ENCODE measurements at places on chromosomes 2 and 18. TPM values are rescaled to one million over a fixed set of nuclear protein-coding genes. Genes with fewer than 3 reads are reported as not detected.
A peak's percentile ranks its signal among the peaks of the same experiment; 100 is the strongest.

DNA sequence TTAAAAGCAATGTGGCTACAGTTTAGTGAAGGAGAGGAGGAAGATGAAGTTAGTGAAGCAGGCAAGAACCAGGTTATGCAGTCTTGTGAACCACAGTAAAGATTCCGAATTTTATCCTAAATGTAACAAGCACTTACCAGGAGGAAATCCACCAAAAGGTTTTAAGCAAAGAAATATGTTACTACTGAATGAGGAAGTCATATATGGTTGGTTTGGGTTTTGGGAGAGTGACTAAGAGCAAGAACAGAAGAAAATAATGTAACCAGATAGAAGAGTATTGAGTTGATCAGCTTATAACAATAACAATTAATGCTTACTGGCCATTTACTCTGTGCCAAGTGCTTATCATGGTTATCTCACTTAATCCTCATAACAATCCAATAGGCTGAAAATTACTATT lies 1.9 kb downstream of the USP37 start:
- DNase-seq, result no peak

- no peak for DNase-seq
These were observed 81.3 kb downstream of the SCN3A start for GRCh38 chr2:165122521-165122920.

GRCh38 chr2:169108099-169108884 lies 38.9 kb downstream of the DHRS9 start:
- no peak for DNase-seq

- DNase-seq, result no peak
These were observed 70.8 kb upstream of the SLC39A10 start for GRCh38 chr2:195586062-195586714.

- no peak for DNase-seq
These were observed 1526.9 kb upstream of the ACVR2A start for GRCh38 chr2:146317959-146318358.

GRCh38 chr2:108833219-108833618 lies 46.6 kb downstream of the CCDC138 start:
- no peak for DNase-seq

DNA sequence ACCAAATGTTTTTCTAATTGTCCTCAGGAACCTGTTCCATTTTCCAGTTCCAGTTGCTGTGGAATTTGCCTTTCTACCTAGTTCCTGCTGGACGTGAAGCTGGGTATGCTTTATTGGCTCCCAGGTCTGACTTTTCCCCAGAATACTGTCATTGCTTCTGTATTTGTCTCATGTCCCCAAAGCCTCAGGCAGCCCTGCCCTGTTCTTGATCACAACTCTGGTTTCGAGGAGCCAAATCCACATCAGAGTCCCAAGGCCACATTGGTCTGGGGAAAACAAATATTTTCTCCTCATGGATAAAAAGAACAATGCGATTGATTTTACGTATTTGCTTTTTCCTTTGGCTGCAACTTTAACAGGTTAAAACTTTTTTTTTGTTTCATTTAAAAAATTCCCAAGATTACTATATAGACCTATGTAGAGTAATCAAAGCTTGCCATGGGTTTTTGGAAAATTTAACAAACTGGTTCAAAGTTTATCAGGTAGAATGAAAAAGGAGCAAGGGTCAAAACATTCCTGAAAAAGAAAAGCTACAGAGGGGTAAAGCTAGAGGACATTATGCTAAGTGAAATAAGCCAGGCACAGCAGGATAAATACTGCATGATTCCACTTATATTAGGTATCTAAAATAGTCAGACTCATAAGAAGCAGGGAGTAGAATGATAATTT lies 85.2 kb downstream of the MDH1 start:
- no peak for DNase-seq

DNA sequence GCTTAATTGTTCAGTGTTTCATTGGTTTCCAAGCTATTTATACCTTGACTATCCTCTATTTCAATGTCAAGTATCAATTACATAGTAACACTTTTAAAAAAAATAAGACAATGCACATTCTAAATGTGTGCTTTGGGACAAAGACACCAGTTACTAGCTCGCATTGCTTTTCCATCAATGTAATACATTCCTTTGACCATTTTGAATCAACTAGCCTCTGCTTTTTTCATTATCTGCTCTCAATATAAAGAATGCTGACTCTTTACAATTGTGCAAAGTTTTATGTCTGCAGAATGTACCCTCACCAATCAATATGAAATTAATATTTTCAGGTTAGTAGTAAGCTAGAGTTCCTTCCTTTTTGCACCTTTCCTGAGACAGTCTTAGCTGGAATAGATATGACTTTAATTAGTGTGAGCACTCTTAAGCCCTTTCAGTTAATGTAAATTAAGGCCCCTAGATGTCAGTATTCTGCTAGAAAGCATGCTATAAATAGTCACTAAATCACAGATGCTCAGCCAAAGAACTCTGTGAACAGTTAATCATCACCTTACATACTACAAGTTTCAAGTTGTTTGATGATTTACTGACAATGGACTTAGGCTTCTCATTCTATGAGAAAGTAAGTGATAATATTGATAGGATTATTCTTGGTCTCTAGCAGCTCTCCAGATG lies 413.6 kb downstream of the PTH2R start:
- no peak for DNase-seq

DNA sequence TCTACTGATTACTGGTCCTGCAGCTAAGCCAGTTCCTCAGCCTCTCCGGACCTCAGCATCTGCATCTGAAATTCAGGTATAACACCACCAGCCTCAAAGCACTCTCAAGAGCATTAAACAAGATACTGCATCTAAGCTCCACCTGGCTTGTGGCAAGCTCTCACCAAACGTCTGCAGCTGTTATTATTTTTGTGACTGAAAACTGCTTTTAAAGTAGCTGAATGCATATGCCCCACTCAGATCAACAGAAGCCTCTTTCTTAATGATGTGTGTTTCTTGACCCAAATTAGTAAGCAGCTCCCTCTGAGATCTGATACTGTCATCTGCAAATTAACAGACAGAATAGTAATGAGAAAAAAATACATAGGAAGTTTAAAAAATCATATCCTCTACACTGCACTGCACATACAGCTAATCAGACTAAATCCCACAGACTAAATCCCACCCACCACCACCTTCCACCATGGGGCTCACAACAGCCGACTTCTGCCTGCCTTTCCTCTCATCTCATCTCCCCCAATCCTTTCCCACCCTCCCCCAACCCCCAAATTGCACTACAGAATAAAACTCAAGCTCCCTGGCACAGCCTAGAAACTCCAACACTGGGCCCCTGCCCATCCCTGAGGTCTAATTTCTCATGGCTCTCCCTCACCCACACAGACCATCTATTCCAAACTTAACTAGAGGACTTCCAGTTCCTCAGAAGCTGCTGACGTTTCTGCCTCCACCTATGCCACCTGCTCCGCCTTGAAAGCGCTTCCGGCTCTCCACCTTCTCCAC lies 52.9 kb downstream of the TMEM163 start:
- no peak for DNase-seq

- no peak for DNase-seq
These were observed 6.7 kb downstream of the NPPC start for GRCh38 chr2:231919341-231920035.

DNA sequence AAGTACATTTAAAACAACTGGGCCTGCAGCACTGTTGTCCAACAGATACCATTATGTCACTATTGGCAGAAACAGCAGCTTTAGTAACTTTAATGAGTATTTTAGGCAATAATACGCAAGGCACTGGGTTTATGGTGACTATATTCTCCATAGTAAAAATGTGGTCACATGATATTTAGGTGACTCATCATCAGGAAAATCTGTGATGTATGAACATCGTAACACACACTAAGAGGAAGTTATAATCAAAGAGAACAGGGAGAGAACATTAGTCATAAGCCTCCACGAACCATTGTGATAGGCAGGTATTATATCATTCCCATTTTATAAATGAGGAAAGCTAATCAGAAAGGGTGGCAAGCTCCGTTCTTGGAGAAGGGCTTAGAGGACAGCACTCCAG lies 36.9 kb downstream of the RAPH1 start:
- DNase-seq, result no peak

GRCh38 chr2:70978341-70979179 lies at the start of gene ANKRD53:
Gene ANKRD53 (plus strand): TSS chr2:70978630. CDS start chr2:70978646, 16 bp downstream.
- peak; percentile 84 for DNase-seq

GRCh38 chr2:111669928-111670695 lies 213.9 kb downstream of the ANAPC1 start:
- DNase-seq, result no peak

- no peak for DNase-seq
These were observed 23.8 kb upstream of the TXNDC2 start for GRCh38 chr18:9861933-9862332.

GRCh38 chr18:62717925-62718800 lies 2.8 kb downstream of the PHLPP1 start:
- no peak for DNase-seq

DNA sequence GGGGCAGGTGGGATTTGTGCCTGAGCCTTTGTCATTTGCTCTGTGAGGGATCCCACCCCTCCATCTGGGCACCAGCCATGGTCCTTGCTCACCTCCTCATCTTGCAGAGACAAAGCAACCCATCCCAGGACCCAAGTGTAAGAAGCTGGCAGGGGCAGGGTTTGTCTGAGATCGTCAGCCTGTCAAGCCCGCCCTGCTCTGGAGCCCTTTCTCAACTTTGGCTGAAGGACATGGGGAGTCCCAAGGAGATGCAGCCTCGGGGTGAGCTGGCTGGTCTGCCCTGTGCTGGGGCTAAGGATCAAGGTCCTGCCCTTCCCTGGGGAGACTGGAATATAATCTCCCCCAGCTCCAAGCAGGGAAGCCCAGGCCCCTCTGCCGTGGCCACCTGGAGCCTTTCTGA lies 86.0 kb downstream of the CAPN13 start:
- peak; percentile 10 for DNase-seq

- DNase-seq, result no peak
These were observed 40.2 kb downstream of the METTL21A start for GRCh38 chr2:207584952-207585351.

GRCh38 chr2:159065891-159066290 lies 97.5 kb downstream of the TANC1 start:
- DNase-seq, result no peak

DNA sequence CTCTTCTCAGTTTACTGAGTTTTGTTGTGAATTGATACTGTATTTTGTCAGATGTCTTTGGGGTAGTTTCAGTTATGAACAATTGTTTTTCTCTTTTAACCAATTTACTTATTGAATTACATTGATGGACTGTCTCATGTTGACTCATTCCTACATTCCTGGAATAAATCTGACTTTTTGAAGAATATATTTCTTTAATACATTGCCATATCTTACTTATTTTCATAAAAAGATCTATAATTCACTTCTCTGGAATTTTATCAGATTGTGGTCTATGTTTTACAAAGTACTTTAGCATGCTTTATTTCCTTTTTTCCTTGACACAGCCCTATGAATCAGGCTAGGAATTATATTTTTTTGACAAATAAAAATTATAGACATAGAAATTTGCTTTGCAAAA lies 268.3 kb downstream of the PLCL1 start:
- DNase-seq, result no peak

DNA sequence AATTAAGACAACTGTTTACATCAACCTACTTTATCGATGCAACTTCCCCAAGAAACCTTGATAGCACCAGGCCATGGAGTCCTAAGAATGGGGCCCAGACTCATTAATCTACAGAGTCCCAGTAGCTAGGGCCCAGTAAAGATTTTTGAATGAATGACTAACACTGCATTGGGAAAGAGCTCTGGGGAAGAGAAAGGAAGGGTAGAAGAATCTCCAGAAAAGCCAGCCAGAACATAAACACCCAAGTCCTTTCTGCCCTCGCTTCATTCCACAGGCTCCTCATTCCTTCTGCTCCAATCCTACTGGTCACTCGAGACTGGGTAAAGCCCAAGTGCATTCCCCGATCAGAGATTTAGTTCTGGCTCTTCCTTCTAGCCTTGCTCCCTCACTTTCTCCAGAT lies 44.3 kb downstream of the CYRIA start:
- DNase-seq, result no peak

GRCh38 chr18:59041819-59042815 lies 97.6 kb upstream of the SEC11C start:
- DNase-seq, result no peak

TFPI gene
- 5.8 TPM for total RNA-seq

EFHD1 gene
- total RNA-seq, result 2.8 TPM

RNF152 gene
- total RNA-seq, result 2.3 TPM

OR6B2 gene
- total RNA-seq, result not detected

GKN2 gene
- not detected for total RNA-seq

EPB41L3 gene
- 14.3 TPM for total RNA-seq

TACR1 gene
- total RNA-seq, result 0.77 TPM

MC5R gene
- total RNA-seq, result not detected

PTH2R gene
- 0.20 TPM for total RNA-seq

MALL gene
- 5.5 TPM for total RNA-seq
